ENCODE measurements at places on chromosomes 11 and 22. TPM values are rescaled to one million over a fixed set of nuclear protein-coding genes. Genes with fewer than 3 reads are reported as not detected.
A peak's percentile ranks its signal among the peaks of the same experiment; 100 is the strongest.

CALCB gene
- 1.3 TPM for total RNA-seq

PRG3 gene
- total RNA-seq = not detected

DNA sequence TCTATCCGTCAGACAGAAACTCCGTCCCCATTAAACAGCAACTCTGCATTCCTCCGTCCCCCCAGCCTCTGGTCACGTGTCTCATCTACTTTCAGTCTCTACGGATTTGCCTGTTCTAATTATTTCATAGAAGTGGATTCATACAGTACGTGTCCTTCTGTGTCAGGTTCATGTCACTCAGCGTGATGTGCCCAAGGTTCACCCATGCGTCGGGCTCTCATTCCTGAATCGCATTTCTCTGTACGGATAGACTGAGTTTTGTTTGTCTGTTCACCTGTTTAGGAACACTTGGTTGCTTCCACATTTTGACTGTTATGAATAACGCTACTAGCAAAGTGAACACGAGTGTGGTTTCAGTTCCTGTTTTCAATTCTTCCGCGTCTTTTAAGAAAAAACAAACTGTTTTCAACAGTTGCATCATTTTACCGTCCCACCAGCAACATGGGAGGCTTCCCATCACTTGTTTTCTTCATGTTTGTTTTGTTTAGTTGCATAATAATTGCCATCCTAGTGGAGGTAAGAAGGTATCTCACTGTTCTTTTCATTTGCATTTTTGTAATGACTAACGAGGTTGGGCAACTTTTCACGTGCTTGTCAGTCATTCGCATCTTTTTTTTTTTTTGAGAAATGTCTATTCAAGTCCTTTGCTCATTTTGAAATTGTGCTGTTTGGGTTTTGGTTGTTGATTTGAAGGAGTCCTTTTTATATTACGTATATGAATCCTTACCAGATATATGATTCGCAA is 8.9 kb upstream of the NLRP6 start:
- H3K4me1 ChIP-seq = peaks cover 25% of the 10 kb centered on the region
- H3K4me3 ChIP-seq = peak overlapping the region; percentile 91
- peaks cover 2% of the 10 kb centered on the region for H3K27me3 ChIP-seq
- peak overlapping the region; percentile 96 for H3K27ac ChIP-seq
- peak; percentile 56 for DNase-seq
- peaks cover 5% of the 10 kb centered on the region for H3K36me3 ChIP-seq

GRCh38 chr11:125941619-125942611 is 3.9 kb upstream of the VSIG10L2 start:
- H3K27me3 ChIP-seq = peaks cover 1% of the 10 kb centered on the region
- H3K36me3 ChIP-seq = no peaks in the 10 kb centered on the region
- DNase-seq = peak; percentile 60
- peaks cover 13% of the 10 kb centered on the region for H3K4me1 ChIP-seq

GRCh38 chr11:90332415-90332814 is 109.6 kb upstream of the CHORDC1 start:
- no peak overlapping the region for H3K4me3 ChIP-seq
- peaks cover 2% of the 10 kb centered on the region for H3K27me3 ChIP-seq
- no peak for DNase-seq
